ENCODE measurements at places on chromosomes 11 and 22.

GRCh38 chr22:38056969-38057891 lies at the start of gene PICK1:
Gene PICK1, plus strand, starts transcription at chr22:38057404. Its CDS starts 406 bp downstream, at chr22:38057810.
- DNase-seq = peak; percentile 75

DNA sequence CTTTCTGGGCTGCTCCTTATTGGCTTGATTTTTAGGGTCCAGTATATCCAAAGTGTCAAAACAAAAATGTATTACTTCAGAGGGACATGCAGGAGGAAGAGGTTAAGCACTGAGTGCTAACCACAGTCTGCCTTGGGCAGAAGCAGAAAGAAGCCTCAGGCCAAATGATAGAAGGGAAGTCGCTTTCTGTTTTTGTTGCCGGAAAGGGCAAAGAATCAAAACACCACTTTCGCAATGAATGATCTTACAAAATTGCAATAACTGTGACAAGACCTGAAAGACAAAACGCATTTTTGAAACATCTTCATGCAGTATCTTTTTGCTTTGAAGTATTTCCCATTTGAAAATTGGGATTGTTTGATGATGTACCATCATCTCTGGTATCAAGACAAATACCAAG lies 70.1 kb upstream of the PICALM start:
- peak; percentile 54 for DNase-seq

GRCh38 chr11:6646576-6646917 lies 9.1 kb downstream of the DCHS1 start:
- DNase-seq = no peak

DNA sequence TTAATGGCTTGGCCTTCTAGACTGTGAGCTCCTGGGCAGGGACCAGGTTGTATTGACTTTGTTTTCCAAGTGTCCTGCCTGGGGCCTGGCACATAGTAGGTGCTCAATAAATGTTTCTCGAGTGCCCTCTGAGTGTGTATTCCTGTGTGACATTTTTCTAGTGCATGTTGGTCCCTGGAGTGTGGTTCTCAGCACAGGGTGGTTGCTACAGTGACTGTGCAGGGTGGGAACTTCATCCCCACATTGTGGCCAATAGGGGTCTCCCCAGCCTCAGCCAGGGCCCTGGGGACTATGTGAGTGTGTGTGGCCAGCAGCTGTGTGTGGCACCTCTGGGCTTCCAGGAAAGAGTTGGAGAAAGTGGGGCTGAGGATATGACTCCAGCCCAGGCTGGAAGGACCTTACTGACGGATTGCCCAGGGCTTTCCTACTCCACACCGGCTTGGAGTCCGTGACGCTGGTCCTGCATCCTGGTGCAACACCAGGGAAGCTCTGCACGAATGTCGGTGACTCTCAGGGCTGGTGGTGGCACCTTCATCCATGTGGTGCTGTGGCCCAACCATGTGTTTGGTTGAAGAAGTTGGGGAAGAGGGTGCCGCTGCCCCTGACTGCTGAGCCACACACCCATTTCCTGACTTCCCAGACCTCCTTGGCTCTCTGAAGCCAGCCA lies 9.0 kb upstream of the MARK2 start:
- no peak for DNase-seq

- no peak for DNase-seq
These were observed 13.1 kb upstream of the RPL3 start for GRCh38 chr22:39332441-39333064.

GRCh38 chr11:48106166-48106565 lies 110.4 kb upstream of the OR4B1 start:
- no peak for DNase-seq

DNA sequence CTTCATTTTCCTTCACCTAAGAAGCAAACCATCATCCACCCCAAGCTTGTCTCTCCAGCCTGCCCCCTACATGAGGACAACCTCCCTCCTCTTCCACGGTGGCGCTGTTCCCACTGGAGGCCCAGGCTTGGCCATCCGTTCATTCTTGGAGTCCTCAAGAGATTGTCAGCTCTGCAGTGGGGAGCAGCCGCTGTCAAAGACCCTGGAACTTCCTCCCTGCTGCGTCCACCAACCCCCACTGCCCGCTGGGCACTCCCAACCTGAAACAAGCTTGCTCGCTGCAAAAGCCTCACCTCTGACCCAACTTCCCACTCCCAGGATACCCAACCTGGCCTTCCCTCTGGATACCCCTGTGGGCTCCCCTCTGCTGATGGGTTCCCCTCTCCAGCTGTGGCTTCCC lies 10.4 kb upstream of the CD81 start:
- DNase-seq = no peak

GRCh38 chr11:20022363-20023081 lies 137.8 kb downstream of the DBX1 start:
- no peak for DNase-seq

Data from CD4-positive, alpha-beta T cell treated with Interleukin-2 at 100 ng/mL for 4 hours (primary cell).